ENCODE measurements at places on chromosomes 11 and 22.
A peak's percentile ranks its signal among the peaks of the same experiment; 100 is the strongest.

DNA sequence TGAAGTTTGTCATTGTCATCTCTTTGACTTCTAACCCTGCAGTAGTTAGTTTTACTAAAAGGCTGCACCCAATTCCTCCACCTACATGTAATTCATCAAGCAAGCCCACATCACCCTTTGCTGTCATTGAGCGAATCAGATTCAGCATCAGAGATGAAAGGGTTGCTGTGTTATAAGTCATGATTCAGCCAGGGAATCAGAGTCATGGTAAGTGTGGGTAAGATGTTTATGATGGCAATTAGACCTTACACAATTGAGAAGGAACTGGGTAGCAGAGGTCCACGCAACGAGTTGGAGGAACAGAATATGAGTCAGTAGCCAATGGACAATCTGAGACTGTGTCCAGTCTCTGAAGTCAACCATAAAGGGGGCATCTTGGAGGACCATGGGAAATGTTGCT is 162.8 kb upstream of the SNX19 start:
- no peak for DNase-seq

DNA sequence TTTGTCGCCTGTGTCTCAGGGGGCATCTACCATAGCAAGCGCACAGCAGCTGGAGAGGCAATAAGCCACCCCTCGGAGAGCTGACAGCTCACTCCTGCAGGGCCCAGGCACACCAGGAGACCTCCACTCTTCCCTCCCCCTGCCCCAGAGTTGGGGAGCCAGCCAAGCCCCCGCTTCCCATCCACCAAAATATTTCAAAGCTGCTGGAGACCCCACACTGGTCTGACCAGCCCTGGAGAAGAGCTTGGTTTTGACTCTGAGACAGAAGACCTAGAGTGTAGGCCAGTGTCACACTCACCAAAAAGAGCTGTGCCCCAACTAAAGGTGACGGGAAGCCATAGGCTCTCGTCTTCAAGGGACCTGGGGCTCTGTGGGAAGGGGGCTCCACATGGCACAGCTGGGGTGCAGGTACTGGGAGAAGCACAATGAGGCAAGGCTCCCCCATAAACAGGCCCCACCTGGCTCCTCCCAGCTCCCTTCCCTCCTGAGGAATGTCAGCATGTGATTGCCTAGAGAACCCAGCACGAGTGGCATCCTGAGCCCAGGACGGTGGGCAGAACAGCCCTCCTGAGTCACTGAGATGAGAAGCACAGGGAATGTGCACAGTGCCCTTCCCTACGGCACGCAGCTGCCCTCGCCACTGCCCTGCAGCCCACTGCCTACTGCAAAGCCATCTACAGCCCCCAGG is 5.8 kb upstream of the GNAZ start:
- DNase-seq: no peak

DNA sequence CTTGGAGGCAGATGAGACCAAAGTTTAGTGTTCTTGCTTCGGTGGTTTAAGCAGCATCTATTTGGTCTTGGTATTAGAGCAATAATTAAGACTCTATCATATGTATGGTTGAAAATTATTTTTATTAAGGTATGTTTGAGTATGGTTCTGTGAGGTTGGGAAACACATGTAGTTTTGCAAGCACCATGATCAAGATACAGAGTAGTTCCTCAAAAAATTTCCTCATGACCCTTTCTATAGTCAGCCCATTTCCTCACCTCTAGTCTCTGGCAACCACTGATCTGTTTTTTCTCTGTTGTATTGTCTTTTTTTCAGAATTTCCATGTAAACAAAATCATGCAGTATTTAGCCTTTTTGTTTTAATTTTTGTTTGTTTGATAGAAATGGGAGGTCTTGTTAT is 18.4 kb downstream of the MTMR3 start:
- DNase-seq: no peak

DNA sequence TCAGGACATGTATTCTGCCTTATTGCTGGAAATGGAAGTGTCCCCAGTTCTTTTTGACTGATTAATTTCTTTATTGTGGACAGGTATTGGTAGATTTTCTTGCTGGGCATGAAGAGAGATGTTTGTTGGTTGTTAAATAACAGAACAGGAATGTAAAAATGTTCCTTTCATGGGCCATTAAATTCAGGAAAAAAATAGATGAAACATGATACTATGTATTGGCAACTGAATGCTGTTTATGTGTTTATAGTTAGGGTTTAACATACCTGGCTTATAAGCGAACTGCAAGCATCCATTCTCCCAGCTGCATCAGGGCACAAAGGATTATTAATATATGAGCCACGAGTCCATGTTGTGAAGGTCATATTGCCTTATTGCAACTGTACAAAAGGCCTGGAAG is 368.5 kb downstream of the NELL1 start:
- DNase-seq: no peak

DNA sequence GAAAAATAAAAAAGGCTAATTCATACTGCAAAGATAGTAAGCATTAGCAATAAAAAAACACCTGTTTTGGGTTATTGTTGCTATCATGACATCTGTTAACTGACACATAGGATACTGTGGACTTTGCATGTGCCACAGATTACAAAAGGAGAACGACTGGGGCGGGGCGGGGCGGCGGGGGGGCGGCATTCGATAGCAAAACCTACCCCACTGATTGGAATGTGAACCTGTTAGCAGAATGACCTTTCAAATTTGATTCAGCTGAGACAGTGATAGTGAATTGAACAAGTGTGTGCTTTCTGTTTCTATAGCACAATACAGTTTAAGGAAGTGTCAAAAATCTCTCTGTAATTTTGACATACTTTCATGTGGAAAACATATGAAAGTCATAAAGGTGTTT is 14.9 kb downstream of the MMP20 start:
- no peak for DNase-seq

- peak; percentile 75 for DNase-seq
These were observed 1165.7 kb downstream of the LRRC4C start for GRCh38 chr11:40293655-40294348.

GRCh38 chr11:65445101-65445603 is 22.6 kb downstream of the NEAT1 start:
- DNase-seq: no peak

DNA sequence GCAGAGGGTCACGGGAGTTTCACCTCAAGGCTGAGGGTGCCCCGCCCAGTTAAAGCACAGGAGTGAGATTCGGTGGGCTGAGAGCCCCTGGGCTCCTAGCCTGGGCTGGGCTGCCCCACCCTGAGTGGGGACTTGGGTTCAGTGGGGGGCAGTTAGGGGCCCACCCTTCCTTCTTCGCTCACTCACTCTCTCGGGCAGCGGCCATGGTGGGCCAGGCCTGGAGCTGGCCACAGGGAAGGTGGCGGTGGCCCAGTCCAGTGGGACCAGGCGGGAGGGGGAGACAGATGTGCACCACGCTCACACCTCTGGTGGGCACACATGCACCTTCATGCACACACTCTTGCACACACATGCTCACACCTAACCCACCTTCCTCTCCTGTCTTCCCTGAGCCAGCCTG is 6.1 kb downstream of the FLRT1 start:
- DNase-seq: no peak

DNA sequence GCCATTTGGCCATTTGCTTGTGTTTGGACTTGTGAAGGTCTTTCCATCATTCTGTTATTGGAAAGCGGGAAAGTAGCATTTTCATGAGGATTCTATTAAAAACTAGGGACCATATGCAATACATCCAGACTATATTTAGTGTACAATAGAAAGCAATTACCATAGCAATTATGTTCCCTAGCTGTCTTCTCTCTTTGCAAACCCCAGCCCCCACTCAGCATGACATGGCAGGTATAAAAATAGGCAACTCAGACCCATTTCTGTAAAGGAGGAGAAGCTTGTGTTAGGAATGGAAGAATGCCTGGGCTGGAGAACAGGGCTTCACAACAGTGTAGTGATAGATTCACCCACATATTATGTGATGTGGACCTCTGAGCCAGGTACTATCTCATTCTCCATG is 12.4 kb downstream of the OR51B6 start:
- no peak for DNase-seq

DNA sequence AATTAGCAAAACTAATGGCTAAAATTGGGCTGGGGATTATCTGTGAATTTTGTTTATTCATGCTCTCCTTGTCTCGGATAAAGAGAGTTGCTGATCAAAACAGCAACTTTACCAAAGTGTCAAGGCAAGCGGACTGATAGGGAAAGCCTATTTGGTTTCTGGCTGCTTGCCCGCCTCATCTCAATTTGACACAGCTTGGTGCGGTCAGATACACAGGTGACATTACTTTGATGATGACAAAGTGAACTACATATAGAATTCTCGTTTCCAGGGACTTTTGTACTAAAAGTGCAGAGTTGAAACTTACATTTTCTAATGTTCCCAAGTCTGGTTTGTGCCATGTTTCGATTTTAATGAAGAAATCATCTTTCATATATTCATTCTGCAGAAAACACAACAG is 22.8 kb downstream of the PITPNB start:
- DNase-seq: no peak

GRCh38 chr11:12587333-12587991 is 86.8 kb upstream of the TEAD1 start:
- peak; percentile 8 for DNase-seq

DNA sequence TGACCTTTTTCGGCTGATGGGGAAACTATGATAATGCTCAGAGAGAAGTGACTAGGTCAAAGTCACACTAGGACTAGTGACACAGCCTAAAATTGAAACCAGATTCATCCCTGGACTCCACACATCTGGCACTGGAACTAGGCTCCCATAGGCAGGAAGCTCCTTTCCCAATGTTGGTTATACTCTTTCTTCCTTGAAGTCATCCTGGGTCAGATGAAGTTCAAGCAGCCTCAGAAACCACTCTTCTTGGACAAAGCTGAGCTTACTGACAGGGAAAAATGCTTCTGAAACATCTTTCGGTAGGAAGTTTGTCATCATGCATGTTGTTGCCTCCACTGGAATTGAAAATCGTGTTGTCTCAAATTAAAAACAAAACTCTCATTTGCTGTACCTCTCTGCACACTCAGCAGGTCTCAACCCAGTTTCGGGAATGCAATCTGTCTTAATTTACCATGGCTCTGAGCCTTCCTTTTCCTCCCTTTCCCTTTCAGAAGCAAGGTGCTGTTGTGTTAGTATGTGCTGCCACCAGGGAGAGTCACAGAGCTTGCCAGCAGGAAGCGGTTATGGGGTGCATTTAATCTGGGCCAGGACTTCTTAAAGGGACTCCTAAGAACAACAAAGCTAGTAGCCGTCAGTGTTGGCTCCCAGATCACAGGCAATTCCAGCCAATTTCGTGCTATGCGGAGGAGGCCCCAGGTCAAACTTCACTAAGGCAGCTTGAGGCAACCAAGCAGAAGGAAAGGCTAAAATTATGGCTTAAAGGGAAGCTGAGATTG is 384.8 kb downstream of the TENM4 start:
- DNase-seq: no peak

- DNase-seq: no peak
These were observed 22.5 kb downstream of the CD5 start for GRCh38 chr11:61124574-61125309.

GRCh38 chr11:113623114-113623513 is 83.0 kb downstream of the TMPRSS5 start:
- DNase-seq: no peak

DNA sequence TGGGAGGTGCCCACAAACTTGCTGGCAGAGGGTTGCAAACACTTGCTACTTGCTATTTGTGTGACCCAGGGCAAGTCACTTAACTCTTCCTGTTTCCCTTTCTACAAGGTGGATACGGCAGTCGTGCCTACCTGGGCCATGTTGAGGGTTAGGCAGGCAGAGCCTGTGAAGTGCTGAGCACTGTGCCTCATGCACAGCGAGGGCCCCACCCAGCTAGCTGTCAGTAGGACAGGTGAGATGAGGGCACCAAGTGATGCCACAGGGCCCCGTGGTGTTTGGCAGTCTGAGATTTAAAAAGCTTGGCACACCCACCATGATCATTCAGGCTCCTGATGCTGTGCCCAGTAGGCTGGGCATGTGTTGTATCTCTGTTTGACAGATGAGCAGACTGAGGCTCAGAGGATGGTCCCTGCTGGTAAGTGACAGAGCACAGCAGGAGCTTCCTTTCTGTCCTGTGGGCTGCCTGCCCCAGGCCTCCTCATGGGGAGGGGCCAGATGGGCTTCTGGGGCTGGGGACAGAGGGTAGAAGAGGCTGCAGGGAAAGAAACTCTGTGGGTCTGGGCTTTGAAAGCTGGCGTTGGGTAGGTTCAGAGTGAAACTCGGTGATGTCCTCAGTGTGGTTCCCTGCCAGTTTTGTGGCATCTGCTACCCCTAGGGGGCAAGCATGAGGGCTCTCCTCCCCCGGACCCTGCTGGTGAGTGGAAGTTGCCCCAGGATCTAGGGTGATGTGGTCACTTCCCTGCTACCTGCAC is 59.3 kb downstream of the TSPAN18 start:
- peak; percentile 46 for DNase-seq

GRCh38 chr11:79400717-79401330 is 40.0 kb downstream of the TENM4 start:
- DNase-seq: peak; percentile 63

DNA sequence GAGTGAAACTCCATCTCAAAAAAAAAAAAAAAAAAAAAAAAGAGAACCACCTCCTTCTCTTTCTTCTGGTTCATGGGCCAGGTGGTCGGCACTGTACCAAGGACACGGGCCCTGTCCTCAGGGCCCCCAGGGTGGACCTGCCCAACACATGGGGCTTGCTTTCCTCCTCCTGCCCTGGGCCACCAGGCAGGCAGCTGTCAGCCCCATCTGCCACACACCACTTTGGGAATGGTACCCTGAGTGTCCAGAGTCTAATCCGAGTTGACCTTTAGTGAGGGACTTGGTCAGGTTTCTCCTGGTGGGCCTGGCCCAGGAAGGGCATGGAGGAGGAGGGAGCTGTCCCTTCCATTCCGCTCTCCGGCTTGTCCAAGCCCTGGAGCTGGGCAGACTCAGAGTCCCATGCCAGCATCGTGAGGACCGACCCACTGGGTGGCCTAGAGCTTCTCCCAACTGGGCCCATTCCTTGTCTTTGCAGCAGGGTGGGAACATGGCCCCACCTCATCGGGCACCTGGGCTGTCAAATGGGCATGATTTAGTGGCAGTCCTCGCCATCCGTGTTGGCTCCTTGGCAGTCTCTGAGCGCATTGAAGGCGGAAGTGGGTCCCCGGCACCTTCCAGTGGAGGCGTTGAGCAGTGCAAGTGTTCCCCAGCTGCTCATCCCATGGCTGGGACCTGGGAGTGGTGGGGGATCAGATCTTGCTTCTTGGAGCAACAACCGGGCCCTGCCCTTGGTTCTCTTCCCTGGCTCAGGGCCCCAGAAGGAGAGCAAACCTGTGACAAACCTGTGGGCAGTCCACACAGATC is 94.8 kb downstream of the BCR start:
- DNase-seq: no peak

GRCh38 chr11:126173257-126173656 is 38.2 kb downstream of the RPUSD4 start:
- no peak for DNase-seq

DNA sequence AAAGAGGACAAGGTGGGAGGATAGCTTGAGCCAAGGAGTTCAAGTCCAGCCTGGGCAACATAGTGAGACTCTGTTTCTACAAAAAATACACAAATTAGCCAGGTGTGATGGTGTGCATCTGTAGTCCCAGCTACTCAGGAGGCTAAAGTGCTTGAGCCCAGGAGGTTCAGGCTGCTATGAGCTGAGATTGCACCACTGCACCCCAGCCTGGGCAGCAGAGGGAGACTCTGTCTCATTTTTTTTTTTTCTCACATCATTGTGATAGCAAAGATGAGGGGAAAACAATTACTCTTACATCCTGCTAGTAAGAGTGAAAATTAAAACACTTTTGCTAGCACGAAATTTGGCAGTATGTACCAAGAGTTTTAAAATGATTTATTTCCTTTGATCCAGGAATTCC is 463.7 kb downstream of the TMEM135 start:
- DNase-seq: no peak
